Hepatic stellate cell (primary cell): ENCODE measurements at places on chromosomes 6 and 20.

DNA sequence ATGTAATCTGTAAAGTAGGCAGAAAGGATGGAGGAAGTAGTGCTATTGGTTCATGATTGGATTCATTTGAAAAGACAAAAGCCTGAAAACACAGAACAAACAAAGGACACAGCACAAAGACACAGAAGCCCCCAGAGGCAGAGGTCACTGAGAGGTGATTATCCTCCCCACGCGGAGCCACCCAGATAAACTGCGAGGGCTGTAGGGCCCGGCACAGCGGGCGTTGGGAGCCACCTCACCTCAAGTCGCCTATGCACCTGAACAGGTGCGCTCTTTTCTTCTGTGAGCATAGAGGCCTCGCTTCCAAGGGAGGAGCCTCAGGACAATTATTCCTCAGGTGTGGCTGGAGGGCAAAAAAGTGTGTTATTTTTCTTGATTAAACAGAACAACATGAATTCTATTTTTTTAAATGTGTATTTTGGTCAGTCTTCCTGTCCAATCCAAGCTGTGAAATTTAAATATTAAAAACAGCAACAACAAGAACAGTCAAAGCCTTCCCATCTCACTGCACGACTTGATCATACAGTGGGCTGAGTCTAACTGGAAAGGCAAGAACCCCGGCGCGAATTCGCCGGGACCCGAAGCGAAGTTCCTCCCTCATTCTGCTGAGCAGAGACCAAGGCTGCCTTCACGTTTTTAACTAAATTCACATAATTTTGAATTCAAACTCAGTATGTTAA lies 205.3 kb downstream of the THBS2 start:
- DNase-seq = no peak

GRCh38 chr6:39891976-39892375 lies 42.3 kb downstream of the MOCS1 start:
- DNase-seq = no peak

GRCh38 chr6:9628819-9629218 lies 786.1 kb downstream of the TFAP2A start:
- no peak for DNase-seq

GRCh38 chr6:90369651-90370050 lies 73.0 kb upstream of the BACH2 start:
- no peak for DNase-seq

- no peak for DNase-seq
Measured at GRCh38 chr20:2261629-2262028, 34.2 kb upstream of the TGM3 start.

DNA sequence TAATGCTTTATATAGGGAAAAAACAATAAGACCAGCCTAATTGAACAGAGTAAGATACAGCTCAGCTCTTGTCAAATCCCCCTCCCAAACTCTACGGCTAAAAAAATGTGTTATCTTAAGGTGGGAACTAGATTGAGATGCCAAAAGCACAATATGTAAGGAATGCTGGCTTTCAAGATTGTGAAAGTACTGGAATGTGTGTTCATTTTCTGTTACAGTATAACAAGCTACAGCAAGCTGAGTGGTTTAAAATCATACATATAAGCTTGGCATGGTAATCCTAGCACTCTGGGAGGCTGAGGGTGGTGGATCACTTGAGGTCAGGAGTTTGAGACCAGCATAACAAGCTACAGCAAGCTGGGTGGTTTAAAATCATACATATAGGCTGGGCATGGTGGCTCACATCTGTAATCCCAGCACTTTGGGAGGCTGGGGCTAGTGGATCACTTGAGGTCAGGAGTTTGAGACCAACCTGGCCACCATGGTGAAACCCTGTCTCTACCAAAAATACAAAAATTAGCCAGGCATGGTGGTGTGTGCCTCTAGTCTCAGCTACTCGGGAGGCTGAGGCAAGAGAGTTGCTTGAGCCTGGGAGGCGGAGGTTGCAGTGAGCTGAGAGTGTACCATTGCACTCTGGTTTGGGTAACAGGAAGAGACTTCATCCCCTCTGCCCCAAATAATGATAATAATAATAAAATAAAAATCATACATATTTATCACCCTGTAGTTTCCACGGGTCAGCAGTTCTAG lies 297.7 kb downstream of the DOK5 start:
- DNase-seq = no peak

DNA sequence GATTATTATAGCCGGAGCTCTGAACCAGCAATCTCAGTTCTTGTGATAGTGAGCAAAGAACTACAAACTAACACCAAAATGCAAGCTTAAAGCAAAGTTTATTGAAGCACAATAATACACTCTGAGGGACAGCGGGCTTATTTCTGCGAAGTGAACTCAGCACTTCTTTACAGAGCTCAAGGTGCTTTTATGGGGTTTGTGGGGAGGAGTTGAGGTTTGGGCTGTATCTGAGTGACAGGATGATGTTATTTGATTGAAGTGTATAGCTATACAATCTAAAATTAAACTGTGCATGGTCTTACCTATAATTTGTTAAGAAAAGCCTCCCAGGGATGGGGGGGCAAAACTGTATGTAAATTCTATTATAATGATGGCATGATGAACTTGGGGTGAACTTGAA lies 1.0 kb upstream of the HFE start:
- DNase-seq = no peak

DNA sequence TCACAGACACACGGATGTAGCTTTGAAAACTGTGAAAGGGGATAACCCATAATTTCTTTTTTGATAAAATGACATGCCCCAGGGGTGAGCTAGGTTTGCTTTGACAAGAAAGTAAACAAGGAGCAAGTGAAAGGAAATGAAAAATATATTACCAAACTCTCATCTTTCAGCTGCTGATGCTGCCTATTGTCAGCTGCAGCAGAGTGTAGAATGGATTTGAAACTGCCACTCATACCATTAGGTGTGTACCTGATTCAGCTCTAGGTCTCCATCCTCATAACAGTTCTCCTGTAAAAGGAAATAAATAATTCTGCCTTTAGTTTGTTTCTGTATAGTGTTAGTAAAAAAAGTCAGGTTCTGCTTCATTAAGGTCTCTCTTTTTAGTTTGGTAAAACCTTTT lies 415.1 kb upstream of the MARCKS start:
- DNase-seq = no peak

DNA sequence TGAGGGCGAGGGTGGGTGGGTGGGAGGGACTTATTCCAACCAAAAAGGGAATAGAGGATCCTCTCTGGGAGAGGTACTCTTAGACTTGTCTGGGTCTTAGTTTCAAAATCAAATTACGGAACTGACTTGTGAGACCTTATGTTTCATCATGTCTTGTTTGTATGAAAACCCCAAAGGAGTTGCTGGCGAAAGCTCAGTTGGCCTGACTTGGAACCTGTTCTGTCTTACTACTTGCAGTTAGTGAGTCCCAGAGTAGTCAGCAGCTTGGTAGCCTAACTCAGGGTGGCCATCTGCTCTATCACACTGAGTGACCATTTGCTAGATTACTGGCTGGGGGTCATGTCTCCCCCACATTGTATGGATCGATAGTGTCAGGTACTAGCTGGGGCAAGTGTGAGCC lies 114.9 kb upstream of the MOCS1 start:
- DNase-seq = no peak

DNA sequence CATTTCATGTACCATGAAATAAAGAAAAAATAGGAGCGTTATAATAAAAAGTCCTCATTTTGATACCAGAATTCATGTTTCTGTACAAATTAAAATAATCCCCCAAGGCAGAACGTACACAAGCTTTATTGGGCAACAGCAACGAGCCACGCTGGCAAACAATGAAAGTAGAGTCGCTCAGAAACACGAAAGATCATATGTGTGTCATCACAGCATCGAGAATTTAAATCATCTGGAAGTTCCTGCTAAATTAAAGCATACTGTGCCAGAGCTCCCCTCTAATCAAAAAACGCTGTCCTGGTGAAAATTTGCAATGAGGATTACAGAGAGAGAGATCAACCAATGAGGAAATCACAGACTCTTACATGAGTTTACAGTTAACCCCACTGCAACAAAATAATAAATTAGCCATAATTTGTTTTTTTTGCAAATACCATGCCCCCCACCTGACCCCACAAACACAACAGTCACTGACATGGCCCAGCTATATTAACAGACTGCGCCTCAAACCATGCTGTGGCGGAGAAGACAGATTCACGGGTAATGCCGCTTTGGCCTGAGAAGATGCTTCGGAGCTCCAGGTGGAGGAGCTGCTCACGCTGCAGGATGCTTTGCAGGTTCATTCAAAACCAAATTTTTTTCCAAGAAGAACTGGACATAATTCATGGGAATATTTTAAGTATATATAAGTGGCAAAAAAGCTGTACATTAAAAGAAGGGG lies 54.3 kb upstream of the NFATC2 start:
- DNase-seq = no peak

DNA sequence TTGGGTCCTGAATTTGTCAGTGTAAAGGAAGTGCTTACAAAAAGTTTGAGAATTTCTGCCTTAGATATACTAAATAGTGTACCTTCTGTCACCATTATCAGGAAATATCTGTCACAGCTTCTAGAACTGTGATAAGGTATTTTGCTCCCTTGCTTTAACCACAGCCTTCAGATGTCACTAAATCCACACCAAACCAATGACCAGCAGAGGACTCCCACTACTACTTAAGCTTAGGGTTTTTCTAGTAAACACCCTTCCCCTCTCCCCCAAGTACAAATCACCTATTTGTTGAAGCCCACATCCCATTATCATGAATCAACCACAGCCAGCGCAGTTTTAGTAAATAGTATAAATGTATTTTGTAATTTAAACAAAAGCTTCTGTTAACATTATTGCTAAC lies 8.6 kb upstream of the JPH2 start:
- no peak for DNase-seq

DNA sequence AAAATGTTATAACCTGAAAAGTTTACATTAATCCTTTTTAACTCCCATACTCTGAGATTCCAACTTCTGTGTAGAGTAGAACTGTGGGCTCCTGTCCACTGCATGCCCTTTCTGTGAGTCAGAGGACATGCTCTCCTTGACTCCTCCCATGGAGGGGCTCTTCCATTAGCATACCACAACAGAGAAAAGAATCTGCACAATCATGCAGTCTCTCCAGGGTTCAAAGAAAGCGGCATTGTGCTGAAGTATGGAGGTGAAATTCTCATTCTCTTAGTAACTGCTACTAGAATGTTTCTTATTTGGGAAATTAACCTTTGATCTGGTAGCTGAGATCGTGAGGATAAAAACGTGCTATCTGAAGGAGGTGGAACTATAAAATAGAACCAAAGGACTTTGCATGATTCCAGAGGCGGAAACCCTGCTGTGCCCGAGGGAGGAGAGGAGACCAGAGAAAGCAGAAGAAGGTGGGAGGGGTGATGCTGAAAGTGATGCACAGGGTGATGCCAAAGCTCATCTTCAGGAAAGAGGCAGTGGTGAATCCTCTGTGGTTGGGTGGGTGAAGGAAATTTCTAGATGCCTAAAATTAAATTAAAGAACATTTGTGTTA lies 202.2 kb upstream of the PCSK2 start:
- DNase-seq = no peak

- DNase-seq = no peak
Measured at GRCh38 chr6:157812425-157813171, 10.4 kb upstream of the SNX9 start.

DNA sequence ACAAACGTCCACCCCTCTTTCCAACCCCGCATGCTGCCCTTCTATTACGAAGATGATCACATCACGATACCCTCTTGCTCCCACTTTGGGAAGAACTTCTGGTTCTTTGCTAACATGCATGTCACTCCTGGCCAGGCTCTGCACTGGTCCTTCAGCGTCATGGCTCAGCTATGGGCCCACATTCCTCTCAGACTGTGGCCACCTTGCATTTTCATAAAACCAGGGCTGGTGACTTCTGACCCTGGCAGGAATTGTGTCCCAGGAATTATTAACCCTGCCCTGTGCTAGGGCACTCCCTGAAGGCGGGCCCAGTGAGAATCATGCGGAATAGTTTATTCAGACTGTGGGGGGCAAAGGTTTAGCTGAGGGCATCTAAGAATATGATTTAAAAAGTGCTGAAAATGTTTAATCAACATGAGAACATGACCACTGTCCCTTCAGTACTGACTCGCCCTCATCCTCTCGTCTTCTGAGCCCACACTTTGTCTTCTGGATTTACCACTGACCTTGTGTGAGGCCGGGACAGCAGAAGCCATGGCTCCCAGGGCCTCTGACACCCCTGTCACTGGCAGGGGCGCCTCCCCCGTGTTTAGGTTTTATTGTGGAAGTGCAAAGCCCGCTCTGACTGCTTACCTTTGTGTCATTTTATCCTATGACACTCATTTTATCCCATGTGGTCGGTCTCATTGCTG lies 38.1 kb upstream of the THBS2 start:
- no peak for DNase-seq

GRCh38 chr6:38220069-38220723 lies 400.7 kb downstream of the ZFAND3 start:
- no peak for DNase-seq

DNA sequence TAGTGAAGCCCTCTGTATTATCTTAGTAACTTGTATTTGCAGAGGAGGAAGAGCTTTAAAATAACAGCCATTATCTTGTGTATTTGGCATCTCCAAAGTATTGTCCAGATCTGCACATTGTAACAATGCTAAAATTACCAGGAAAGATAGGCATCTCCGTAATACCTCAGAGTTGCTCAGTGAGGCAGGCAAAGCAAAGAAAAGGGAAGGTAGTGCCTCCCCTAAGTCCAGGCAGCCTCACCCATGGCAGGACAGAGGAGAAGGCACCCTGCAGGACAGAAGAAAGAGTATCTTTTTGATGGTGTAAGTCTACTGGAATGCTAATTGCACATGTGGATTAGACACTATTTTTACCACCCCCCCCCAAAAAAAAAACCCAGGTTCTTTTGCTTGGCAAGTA lies 13.6 kb upstream of the SSTR4 start:
- no peak for DNase-seq

GRCh38 chr6:13304101-13304500 lies 24.2 kb downstream of the TBC1D7 start:
- no peak for DNase-seq

- no peak for DNase-seq
Measured at GRCh38 chr6:45806172-45806571, 209.5 kb downstream of the CLIC5 start.

- DNase-seq = peak; percentile 71
Measured at GRCh38 chr6:158174514-158174913, 6.4 kb downstream of the GTF2H5 start.

- no peak for DNase-seq
Measured at GRCh38 chr6:141244366-141244765, 888.4 kb upstream of the GJE1 start.

- DNase-seq = no peak
Measured at GRCh38 chr6:14440215-14440910, 322.8 kb downstream of the CD83 start.

- DNase-seq = no peak
Measured at GRCh38 chr6:88134575-88134974, 31.6 kb downstream of the CNR1 start.

- no peak for DNase-seq
Measured at GRCh38 chr6:135449246-135449645, 48.3 kb downstream of the AHI1 start.

GRCh38 chr6:64224819-64225218 lies 589.2 kb downstream of the PHF3 start:
- no peak for DNase-seq
